Stimulated activated CD8-positive, alpha-beta memory T cell treated with anti-CD3 and anti-CD28 coated beads, Interleukin-15, amount 100 ng/mL, for 1 hour (primary cell): ENCODE measurements at places on chromosomes 2 and 18.

DNA sequence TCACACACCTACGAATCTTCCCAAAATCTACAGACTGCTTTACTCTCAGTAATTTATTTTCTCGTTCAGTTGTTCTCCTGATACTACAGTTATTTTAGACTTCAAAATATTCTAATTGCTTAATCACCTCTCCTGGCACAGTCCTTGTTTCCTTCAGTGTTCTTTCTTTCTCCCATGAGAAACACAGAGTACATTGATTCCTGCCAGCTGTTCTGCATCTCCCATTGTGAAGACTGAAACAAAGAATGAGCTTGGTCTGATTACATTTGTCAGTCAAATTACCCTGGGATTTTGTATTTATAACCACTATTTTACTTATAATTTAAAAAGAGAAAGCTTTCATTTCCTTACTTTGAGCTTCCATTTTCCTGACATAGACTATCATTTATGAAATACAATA is 63.9 kb upstream of the TANK start:
- no peak for DNase-seq

DNA sequence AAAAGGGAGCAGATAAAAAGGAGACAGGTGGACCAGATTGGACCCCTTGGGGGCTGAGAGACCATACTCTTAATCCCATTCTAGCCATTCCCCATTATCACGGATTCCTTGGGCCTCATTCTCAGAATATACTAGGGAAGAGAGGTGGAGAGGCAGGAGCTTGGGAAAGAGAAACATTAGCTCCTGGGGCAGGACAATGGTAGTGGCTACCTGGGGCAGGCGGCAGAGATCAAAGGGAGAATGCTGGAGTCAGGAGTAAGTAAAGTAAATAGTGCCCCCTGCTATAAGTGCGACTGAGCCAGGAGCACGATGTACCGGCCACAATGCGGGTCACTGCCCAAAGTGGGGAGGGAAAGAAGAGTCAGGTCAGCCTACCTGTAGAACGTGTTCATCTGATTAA is 20.4 kb upstream of the IHH start:
- DNase-seq: no peak

DNA sequence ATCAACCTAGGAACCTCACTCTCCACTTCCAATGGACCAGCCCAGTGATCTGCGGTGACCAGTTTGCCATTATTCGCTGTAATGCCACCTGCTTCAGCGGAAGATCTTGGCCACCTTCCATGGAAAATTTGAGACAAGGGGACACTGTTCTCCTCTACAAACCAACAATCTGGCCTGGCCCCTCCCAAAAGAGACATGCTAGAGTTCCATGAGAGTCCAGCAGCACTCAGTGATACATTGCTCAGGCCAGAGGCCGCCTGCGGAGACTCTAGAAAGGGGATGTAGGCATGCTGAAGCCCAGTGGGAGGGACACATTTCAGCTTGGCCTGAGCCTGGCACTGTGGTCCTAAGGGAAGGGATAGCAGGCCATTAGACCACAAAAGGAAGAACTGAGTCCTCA is 58.3 kb downstream of the COL6A3 start:
- no peak for DNase-seq

DNA sequence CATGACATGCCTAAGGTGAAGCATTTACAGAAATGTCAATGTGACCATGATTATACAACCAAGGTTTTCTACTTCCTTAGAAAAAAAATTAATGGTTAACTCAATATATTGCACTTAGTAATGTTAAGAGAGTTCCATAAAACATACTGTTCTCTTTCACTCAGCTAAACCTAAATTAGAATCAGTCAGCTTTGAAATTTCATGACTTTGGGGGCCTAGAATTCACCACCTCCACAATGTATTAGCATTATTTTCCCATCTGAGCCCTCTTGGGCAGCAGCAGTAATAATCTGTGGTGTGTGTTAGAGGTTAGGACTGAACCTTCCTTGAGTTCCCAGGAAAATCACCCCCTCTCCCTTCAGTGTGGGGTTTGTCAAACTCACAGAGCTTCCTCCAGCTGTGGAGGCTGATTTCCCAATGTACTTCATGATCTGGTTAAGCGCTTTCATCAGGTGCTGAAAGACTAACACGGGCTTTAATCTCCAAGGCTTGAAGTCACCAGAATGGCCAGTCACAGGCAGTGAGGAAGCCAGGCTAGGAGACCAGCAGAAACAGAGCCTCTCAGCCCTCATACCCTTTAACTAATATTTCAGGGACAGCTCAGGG is 7.1 kb upstream of the UPP2 start:
- no peak for DNase-seq
